ENCODE measurements at places on chromosomes 1 and 21.

DNA sequence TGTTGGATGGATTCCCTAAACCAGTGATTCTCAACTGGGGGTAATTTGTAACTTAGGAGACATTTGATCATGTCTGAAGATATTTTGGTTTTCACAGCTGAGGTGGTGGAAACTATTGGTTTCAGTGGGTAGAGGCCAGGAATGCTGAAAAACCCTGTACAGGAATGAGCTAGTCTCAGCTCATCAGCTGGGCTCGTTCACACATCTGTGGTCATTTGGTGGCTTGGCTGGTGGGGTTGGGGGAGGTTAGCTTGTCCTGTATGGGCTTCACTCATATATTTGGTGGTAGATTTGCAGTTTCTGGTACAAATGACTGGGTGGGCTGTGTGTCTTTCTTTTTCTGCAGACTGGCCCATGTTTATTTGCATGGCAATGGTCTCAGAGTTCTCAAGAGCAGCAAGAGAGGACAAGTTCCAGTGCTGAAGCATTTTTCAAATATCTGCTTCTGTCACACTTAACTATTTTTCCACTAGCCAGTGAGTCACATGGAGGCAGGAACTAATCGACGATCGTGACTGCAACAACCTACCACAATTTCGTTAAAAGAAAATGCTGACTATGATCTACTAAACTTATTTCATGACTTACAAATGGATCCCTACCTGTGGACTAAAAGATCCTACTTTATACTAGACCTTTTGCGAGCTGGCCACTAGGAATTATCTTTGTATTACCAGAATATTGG is 321.7 kb upstream of the PLXNA2 start:
- H3K4me1 ChIP-seq, result no peaks in the 10 kb centered on the region
- no peak overlapping the region for H3K27ac ChIP-seq
- no peaks in the 10 kb centered on the region for H3K27me3 ChIP-seq
- no peaks in the 10 kb centered on the region for H3K36me3 ChIP-seq

DNA sequence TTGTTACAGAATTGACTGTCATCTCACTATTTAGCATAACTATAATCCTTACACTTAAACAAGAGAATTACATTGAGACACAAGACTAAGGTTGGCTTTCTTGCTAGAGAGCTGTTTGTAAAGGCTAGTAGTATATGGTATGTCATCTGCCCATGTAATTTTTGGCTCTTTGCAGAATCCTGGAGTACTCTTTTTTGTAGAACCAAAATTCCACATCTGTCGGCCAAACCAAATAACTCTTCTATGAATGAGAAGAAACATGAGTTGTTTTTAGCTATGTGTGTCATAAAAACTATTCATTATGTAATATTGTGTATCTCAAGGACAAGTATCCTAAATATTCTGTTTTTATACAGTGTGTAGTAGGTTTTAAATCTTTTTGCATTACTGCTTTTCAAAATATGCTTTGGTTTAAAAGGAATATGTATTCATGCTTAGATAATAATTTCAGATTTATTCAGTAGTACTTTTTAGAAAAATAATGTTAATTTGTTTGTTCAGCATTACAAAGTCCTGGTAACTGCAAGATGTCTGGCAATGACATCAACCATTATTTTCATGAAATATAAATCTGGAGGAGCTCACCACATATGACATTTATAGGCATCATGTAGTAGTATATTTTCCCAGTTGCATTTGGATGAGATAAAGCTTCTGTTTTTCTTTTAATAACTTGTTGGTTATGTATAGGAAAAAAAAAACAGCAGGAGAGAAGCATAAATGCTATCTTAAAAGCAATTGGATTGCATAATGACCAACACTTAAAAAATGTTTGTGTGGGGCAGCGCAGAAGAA is 159.8 kb downstream of the HS2ST1 start:
- H3K4me3 ChIP-seq, result no peak overlapping the region
- no peak overlapping the region for H3K27ac ChIP-seq
- H3K27me3 ChIP-seq, result no peaks in the 10 kb centered on the region
- no peaks in the 10 kb centered on the region for H3K4me1 ChIP-seq
- no peak for DNase-seq

DNA sequence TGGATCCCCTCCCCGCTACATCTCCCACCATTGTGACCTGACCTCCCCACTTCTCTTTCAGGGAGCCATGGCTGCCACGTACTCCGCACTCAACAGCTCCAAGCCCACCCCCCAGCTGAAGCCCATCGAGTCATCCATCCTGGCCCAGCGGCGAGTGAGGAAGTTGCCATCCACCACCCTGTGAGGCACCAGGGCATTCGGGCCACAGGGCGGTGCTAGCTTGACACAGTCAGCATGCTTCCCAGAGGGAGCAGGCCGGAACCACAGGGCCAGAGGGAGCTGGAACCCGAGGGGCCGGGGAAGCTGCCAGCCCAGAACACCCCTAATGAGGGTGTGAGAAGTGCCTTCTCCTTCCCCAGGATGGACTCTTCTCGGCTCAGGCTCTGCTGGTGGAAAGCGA is 44.5 kb downstream of the RPS6KA1 start:
- DNase-seq, result no peak
- H3K4me3 ChIP-seq, result no peak overlapping the region
- H3K27me3 ChIP-seq, result no peaks in the 10 kb centered on the region
- H3K36me3 ChIP-seq, result peaks cover 63% of the 10 kb centered on the region

GRCh38 chr1:155013632-155014031 is 11.0 kb downstream of the ZBTB7B start:
- no peaks in the 10 kb centered on the region for H3K27me3 ChIP-seq
- H3K4me3 ChIP-seq, result peak overlapping the region; percentile 60
- DNase-seq, result peak; percentile 74
- H3K4me1 ChIP-seq, result peaks cover 99% of the 10 kb centered on the region

- H3K36me3 ChIP-seq, result no peaks in the 10 kb centered on the region
- peaks cover 5% of the 10 kb centered on the region for H3K27me3 ChIP-seq
- no peaks in the 10 kb centered on the region for H3K4me1 ChIP-seq
- H3K4me3 ChIP-seq, result no peak overlapping the region
Observed at GRCh38 chr1:210905944-210906453, 227.9 kb downstream of the KCNH1 start.

DNA sequence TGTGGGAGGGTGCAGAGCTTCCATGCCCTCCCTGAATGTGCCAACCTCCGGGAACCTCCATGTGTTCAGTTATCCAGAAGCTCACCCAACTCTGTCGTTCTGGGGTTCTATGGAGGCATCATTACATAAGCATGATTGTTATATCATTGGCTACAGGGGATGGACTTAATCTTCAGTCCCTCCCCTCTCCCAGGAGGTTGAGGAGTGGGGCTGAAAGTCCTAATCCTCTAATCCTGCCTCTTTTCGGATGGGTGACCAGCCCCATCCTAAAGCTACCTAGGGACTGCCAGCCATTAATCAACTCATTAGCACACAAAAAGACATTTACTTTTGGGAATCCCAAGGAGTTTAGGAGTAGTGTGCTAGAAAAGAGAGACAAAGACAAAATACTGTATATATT is 32.0 kb upstream of the PSEN2 start:
- DNase-seq, result no peak
- no peaks in the 10 kb centered on the region for H3K27me3 ChIP-seq
- H3K4me1 ChIP-seq, result no peaks in the 10 kb centered on the region
- H3K4me3 ChIP-seq, result no peak overlapping the region

- no peak for DNase-seq
- peaks cover 28% of the 10 kb centered on the region for H3K36me3 ChIP-seq
- no peak overlapping the region for H3K4me3 ChIP-seq
- no peaks in the 10 kb centered on the region for H3K4me1 ChIP-seq
Observed at GRCh38 chr21:15841856-15842564, 112.2 kb downstream of the USP25 start.

- no peaks in the 10 kb centered on the region for H3K36me3 ChIP-seq
- no peak overlapping the region for H3K4me3 ChIP-seq
- no peak for DNase-seq
- peaks cover 6% of the 10 kb centered on the region for H3K27me3 ChIP-seq
Observed at GRCh38 chr1:173601588-173601987, 1.3 kb downstream of the SLC9C2 start.

DNA sequence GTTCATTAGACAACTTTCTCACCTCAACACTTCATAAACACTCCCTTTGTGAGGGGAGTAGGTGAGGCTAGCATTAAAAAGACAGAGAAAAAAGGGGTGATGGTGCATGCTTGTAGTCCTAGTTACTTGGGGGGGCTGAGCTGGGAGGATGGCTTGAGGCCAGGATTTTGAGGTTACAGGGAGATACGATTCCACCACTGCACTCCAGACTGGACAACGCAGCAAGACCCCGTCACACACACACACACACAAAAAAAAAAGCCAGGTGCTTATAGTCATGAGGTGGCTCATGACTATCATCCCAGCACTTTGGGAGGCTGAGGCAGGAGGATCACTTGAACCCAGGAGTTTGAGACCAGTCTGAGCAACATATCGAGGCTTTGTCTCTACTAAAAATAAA is 29.6 kb downstream of the GON4L start:
- no peak for DNase-seq
- no peak overlapping the region for H3K4me3 ChIP-seq
- no peaks in the 10 kb centered on the region for H3K27me3 ChIP-seq
- H3K36me3 ChIP-seq, result peaks cover 24% of the 10 kb centered on the region
- H3K27ac ChIP-seq, result no peak overlapping the region

- no peaks in the 10 kb centered on the region for H3K36me3 ChIP-seq
- no peak overlapping the region for H3K27ac ChIP-seq
- H3K4me3 ChIP-seq, result no peak overlapping the region
Observed at GRCh38 chr1:217660353-217661062, 29.4 kb downstream of the SPATA17 start.

DNA sequence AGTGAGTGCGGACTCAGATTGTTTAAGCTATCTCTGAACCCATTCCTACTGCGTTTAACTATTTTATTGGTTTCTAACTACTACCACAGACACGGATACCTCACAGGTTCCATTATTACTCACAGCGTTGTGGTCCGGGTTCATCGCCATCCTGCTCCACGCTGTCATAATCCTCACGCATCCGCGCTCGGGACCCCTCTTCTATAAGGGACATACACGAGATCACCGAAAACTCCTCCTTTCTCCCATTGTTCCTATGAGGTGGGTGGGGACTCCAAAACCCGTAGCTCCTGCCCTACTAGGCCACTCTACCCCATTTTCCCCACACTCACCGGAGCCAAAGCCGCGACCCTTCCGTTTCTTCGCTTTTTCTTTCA is 610 bp downstream of the RBM8A start:
- no peaks in the 10 kb centered on the region for H3K27me3 ChIP-seq
- H3K36me3 ChIP-seq, result peaks cover 23% of the 10 kb centered on the region
- no peak for DNase-seq
- H3K27ac ChIP-seq, result peak overlapping the region; percentile 98
